ENCODE measurements at places on chromosomes 4 and X. TPM values are rescaled to one million over a fixed set of nuclear protein-coding genes. Genes with fewer than 3 reads are reported as not detected.

The EFHC2 gene
- total RNA-seq, result 0.28 TPM

The RHOXF1 gene
- total RNA-seq, result not detected

The SEPTIN11 gene
- 632 TPM for total RNA-seq

The CT45A2 gene
- not detected for total RNA-seq

The JCHAIN gene
- total RNA-seq, result 0.83 TPM

The HTR2C gene
- not detected for total RNA-seq

The RENBP gene
- total RNA-seq, result not detected

The RASSF6 gene
- total RNA-seq, result not detected

The LEF1 gene
- total RNA-seq, result 0.56 TPM

The TMSB15A gene
- total RNA-seq, result 32.8 TPM

The RS1 gene
- not detected for total RNA-seq

The PAGE2B gene
- not detected for total RNA-seq

The FRMD7 gene
- not detected for total RNA-seq

The SLC16A2 gene
- total RNA-seq, result 5.3 TPM

The PRMT9 gene
- total RNA-seq, result 15.6 TPM

The TLL1 gene
- not detected for total RNA-seq

The MSANTD1 gene
- total RNA-seq, result 0.28 TPM

The CCSER1 gene
- total RNA-seq, result not detected

The NPY5R gene
- total RNA-seq, result not detected

The STK26 gene
- total RNA-seq, result 0.28 TPM

The SOD3 gene
- total RNA-seq, result 0.28 TPM

The DCLK2 gene
- total RNA-seq, result 11.3 TPM

The NUP62CL gene
- not detected for total RNA-seq

The CC2D2A gene
- 26.3 TPM for total RNA-seq

The SATL1 gene
- total RNA-seq, result not detected

The PRRG3 gene
- not detected for total RNA-seq

The GIMD1 gene
- not detected for total RNA-seq

The CENPVL1 gene
- total RNA-seq, result not detected

The BLOC1S4 gene
- total RNA-seq, result 13.3 TPM

The SYP gene
- total RNA-seq, result not detected

The FAM47A gene
- not detected for total RNA-seq

The PDLIM3 gene
- total RNA-seq, result 11.7 TPM

The ATP11C gene
- total RNA-seq, result 40.0 TPM

The HDAC6 gene
- total RNA-seq, result 14.7 TPM

The SLC9B1 gene
- 0.28 TPM for total RNA-seq

The DHRSX gene
- 28.3 TPM for total RNA-seq

The SRPX gene
- total RNA-seq, result 39.2 TPM

The CCDC149 gene
- 7.0 TPM for total RNA-seq

The KLKB1 gene
- total RNA-seq, result under 0.01 TPM

The NPNT gene
- total RNA-seq, result not detected

The HERC5 gene
- total RNA-seq, result under 0.01 TPM

The TRAPPC11 gene
- 56.8 TPM for total RNA-seq

The RNF175 gene
- total RNA-seq, result not detected

The FAM200B gene
- 16.7 TPM for total RNA-seq

The MAGEA3 gene
- total RNA-seq, result not detected

The ADGRG2 gene
- under 0.01 TPM for total RNA-seq

The GNL3L gene
- total RNA-seq, result 47.2 TPM

The ETDA gene
- not detected for total RNA-seq

The MAD2L1 gene
- total RNA-seq, result 13.6 TPM

The SYTL4 gene
- total RNA-seq, result 2.3 TPM

The LIMCH1 gene
- total RNA-seq, result 2.9 TPM

The RBM46 gene
- total RNA-seq, result not detected

The DGKK gene
- total RNA-seq, result not detected
